ENCODE measurements at places on chromosomes 5 and 9.

- DNase-seq: no peak
Measured at GRCh38 chr5:178380086-178380485, 147.5 kb upstream of the PHYKPL start.

DNA sequence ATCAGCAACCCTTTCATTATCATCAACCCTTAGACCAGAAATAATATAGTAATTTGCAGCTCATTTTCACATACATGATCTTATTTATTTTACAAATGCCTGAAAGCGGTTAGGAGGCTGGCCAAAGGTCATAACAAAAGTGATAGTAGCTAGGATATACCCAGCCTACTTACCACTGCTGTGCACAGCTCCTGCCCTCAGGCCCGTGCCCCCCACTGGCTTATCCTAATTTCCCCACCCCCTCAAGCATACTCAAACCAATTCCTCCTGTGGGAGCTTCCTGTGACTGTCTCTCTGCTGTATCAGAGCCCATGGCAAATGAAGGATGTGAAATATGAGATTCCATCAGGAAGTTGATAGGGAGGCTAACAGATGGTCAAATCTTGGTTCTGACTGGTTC lies 14.8 kb downstream of the FAM219A start:
- DNase-seq: no peak

- no peak for DNase-seq
Measured at GRCh38 chr5:2015961-2016360, 133.2 kb upstream of the IRX4 start.

DNA sequence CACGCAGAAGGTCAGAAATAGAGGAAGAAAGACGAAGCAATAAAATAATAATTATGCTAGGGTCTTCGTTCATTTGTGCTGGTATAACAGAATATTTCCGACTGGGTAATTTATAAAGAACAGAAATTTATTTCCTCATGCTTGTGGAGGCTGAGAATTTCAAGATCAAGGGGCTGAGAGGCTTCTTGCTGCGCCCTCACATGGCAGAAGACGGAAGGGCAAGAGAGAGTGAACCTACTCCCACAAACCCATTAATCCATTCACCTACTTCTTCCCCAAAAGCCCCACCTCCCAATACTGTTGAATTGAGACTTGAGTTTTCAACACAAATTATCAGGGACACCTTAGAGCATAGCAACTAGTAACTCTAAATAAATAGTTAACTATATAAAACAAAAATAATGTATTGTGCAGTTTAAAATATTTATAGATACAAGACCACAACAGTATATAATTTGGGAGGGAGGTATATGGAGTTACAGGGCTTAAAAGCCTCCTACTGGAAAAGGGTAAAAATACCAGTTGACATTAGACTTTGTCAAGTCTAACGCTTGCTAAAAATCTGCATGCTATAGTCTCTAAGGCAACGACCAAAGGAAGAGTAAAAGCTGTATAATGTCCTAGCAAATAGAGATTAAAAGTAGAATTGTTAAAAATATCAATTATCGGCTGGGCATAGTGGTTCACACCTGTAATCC lies 40.3 kb upstream of the NAA35 start:
- DNase-seq: peak; percentile 20

GRCh38 chr5:18811661-18812060 lies 1176.3 kb downstream of the CDH18 start:
- no peak for DNase-seq

GRCh38 chr9:89598926-89599325 lies 5.9 kb upstream of the GADD45G start:
- no peak for DNase-seq

DNA sequence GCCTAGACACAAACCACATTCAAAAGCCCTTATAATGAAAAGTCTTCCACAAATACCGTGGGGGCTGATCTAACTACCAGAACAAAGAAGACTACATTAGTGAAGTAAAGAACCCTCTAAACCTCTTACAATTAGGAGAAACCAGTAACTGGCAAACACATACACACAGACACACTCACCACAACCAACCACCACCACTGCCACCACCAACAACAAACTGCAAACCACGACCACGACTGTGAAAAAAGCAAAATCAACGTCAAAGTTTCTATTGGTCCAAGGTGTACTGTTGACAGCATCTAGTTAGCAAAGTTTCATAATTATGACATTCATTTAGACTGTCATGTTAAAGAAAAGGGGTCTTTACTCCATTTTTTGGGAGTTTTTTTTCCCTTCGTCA lies 2.7 kb downstream of the CDO1 start:
- DNase-seq: no peak

DNA sequence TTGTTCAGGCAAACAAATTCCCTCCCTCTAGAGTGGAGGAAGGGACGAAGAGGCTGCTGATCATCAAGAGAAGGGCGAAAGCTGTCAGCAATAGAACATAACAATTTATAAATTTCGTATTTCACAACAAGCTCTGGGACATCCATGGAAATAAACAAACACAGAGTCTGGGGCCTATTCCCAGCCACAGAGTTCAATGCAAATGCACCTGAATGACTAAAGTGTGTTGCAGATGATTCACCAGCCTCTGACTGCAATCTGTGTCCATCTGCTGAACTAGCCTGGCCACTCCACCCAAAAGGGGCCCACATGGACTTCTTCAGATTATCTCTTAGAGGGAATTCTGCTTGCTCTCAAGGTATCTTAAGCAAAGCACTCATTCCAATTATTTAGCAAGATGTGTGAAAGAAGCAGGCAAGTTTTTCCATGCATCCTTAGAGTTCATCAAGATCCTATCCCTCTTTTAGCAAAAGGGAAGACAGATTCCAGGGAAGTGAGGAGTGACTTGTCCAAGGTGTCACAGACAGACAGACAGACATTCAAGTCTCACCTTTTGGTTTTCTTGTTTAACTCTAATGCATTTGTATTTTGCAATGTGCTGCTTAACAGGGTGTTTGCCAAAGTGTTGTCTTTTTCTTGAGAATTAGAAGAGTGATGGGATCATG lies 307.8 kb upstream of the PAPPA start:
- no peak for DNase-seq

- no peak for DNase-seq
Measured at GRCh38 chr9:71812385-71812784, 44.1 kb upstream of the CEMIP2 start.

- DNase-seq: no peak
Measured at GRCh38 chr5:131814990-131815389, 18.2 kb upstream of the FNIP1 start.

DNA sequence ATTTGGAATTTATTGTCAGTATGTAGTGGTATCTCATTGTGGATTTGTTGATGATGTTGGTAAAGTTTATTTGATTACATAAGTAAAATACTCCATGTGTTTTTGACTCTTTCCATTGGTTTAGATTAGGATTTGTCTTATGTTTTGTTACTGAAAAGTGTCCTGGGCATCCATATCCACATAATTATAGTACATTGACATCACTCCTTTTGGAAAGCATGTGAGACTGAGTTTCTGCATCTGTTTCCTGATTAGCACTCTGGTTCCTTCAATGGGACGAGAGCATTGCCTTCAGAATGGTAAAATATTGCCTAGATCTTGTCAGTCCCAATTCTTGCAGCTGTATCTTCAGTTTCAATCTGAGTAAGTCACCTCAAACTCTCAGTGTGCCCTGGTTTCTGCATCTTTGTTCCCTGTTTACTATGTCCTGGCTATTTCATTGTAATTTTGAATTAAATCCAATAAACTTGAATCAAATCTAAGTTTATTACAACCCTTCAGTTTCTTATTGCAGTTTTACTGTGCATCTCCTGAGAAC lies 128.1 kb downstream of the FBXO38 start:
- no peak for DNase-seq

GRCh38 chr5:133406977-133407632 lies 205.2 kb downstream of the FSTL4 start:
- DNase-seq: no peak

DNA sequence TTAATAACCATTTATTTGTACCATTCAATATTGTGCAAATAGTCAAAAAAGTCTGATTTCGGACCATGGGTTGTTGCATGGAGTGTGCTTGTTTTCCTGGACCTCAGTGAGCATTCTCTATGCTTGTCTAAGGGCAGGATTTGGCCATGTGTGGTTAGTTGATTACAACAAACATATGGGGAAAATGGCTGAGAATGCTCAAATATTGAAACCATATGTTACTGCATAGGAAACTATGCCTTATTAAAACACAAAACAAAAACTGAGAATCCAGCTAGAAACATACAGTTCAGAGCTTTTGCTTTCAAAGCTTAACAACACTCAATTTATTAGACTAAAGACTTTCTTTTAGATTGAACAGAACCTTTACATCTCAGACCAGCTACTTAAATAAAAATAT lies 928.3 kb downstream of the NR2F1-AS1 start:
- no peak for DNase-seq

DNA sequence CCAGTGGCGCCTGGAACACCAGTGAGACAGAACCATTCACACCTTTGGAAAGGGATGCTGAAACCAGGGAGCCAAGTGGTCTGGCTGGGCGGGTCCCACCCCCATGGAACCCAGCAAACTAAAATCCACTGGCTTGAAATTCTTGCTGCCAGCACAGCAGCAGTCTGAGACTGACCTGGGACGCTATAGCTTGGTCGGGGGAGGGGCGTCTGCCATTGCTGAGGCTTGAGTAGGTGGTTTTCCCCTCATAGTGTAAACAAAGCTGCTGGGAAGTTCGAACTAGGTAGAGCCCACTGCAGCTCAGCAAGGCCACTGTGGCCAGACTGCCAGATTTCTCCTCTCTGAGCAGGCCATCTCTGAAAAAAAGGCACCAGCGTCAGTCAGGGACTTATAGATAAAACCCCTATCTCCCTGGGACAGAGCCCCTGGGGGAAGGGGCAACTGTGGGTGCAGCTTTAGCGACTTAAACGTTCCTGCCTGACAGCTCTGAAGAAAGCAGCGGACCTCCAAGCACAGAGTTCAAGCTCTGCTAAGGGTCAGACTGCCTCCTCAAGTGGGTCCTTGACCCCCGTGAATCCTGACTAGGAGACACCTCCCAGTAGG lies 42.0 kb upstream of the FKTN start:
- no peak for DNase-seq

- no peak for DNase-seq
Measured at GRCh38 chr9:95561913-95562312, 45.1 kb upstream of the PTCH1 start.

- DNase-seq: no peak
Measured at GRCh38 chr5:179294891-179295777, 50.1 kb downstream of the ADAMTS2 start.

- no peak for DNase-seq
Measured at GRCh38 chr5:138702166-138703077, 50.8 kb upstream of the CTNNA1 start.

GRCh38 chr9:112224401-112225289 lies 49.5 kb upstream of the SUSD1 start:
- no peak for DNase-seq

- DNase-seq: peak; percentile 4
Measured at GRCh38 chr5:37722236-37723161, 117.3 kb downstream of the GDNF start.

GRCh38 chr5:79793304-79793703 lies 103.7 kb downstream of the CMYA5 start:
- DNase-seq: no peak

- DNase-seq: no peak
Measured at GRCh38 chr5:102975457-102976182, 144.3 kb downstream of the GIN1 start.

- no peak for DNase-seq
Measured at GRCh38 chr5:143428738-143429420, 25.4 kb upstream of the NR3C1 start.

DNA sequence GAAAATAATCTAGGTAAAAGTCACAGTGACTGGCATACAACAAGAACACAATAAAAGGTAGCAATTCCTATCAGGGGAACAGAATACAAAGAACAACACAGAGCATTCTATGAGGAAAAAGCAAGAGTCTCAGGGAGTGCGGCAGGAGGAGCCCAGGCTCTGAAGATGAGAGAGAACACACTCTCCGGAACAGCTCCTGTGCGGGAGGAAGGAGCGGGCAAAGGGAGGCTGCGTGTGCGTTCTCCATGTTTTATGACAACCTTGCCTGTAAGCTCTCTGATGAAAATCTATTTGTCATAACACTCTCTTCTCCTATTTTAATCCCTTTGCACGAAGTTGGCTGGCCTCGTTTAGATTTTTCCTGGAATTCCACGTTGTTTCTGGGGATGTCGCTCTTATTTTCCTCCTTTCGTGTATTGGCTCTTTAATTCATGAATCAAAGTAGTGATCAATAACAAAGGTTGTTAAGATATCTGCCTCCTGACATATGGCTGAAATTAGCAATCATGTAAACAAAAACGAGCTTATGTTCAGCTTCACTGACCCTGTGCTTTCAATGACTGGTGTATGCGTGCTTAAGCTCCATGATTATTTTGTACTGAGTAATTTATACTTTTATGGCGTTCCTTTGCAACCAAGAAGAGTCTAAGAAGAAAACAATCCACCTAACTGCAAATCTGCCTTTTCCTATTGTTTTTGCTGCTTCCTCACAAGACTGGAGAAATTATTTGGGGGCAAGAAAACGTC lies 109.5 kb downstream of the MYO10 start:
- no peak for DNase-seq

GRCh38 chr9:27701587-27701986 lies 128.3 kb upstream of the C9orf72 start:
- no peak for DNase-seq

- DNase-seq: no peak
Measured at GRCh38 chr5:135265497-135266302, 133.3 kb downstream of the MACROH2A1 start.

DNA sequence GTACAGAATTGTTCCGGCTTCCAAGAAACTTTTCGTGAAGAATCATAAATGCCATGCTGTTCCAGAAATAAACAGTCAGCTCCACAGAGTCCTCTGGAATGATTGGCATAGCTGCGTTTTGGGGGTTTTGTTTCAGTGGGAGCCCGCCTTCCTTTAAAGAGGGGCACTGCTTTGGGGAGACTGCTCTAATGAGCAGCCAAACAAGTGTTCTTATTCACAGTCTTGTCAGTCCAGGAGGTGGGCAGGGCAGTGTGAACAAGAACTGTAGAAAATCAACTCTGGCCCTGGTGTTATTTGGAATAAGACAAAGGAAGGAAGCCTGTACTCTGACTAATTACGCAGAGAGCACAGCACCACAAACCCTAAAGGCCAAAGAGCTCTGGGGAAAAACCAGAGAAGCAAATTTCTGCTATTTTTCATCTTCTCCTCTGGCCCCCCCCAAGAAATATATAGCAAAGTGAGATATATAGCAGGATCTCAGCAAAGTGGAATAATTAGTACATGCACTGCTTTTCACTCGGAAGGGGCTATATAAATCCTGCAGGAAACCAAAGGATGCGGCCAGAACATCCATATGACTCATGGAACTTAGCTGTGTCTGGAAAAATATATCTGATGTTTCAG lies 92.9 kb downstream of the GLDC start:
- DNase-seq: no peak

GRCh38 chr9:27534658-27535209 lies 5.1 kb upstream of the MOB3B start:
- no peak for DNase-seq

All from activated CD4-positive, alpha-beta T cell treated with anti-CD3 and anti-CD28 coated beads for 4 hours (primary cell).